SK-N-SH treated with all-trans-retinoic acid at 6 μM for 48 hours (cell line): ENCODE measurements at places on chromosomes 4 and X.

DNA sequence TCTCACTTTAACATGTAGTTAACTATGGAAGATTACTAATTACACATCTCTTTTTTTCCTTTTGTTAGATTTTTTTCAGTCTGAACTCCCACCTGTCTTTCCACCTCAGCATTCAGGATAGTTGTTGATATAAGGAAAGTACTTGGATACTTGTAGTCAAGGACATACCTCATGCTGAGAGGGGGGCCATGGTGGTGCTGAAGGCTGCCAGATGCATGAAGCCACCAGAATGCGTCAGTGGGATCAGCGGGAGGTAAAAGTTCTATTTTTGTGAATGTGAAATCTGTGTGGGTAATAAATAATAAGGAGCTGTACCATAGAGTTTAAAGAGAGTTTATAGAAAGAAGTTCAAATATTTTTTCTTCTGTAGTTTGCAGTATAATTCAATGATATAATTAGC lies 13.1 kb upstream of the NDST4 start:
- no peak for ATAC-seq

- ATAC-seq: no peak
Measured at GRCh38 chrX:46580613-46581012, 7.0 kb downstream of the CHST7 start.

- no peak for ATAC-seq
Measured at GRCh38 chrX:115348446-115349225, 59.1 kb downstream of the LUZP4 start.

DNA sequence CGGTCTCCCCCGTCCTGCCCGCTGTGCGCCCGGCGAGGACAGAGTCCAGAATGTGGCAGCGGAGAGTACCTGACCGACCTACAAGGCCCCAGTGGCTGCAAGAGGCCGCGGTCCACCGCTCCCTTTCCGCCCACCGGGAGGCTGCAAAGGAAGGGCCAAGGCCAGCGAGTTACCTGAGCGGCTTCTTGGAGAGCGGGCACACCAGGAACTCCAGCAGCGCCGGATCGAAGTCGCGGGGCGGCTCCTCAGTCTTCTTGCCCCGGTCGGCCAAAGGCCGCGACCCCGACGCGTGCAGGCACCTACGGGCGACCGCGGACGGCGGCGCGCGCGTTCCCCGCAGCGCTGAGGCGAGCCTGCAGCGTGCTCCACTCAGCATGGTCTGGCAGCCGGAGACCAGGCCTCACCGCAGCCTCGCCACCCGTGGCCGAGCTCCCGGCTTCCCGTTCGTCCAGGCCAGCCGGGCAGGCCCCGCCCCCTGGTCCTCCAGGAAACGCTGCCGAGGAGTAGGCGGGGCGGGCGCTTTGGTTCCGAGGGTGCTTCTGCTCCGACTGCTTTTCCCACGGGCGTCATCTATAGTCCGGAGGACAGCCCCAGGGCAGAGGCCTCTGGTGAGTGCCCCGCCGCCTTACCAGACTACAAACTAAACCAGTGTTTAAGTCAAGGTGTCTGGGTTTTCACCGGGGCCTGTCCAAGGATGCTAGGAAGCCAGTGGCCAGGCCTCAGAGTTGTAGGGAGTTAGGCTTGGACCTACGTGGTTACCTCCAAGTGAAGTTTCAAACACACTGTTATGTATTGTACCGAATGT lies at the start of gene PYURF:
Gene PYURF (minus strand): TSS at position 452 of the 805 bp plus-strand sequence. CDS start 76 bp downstream, at position 376.
- ATAC-seq: peak; percentile 95

- ATAC-seq: peak; percentile 40
Measured at GRCh38 chrX:133414406-133415275, 648 bp downstream of the GPC4 start.

- ATAC-seq: no peak
Measured at GRCh38 chr4:54225598-54226403, 3.3 kb upstream of the PDGFRA start.

DNA sequence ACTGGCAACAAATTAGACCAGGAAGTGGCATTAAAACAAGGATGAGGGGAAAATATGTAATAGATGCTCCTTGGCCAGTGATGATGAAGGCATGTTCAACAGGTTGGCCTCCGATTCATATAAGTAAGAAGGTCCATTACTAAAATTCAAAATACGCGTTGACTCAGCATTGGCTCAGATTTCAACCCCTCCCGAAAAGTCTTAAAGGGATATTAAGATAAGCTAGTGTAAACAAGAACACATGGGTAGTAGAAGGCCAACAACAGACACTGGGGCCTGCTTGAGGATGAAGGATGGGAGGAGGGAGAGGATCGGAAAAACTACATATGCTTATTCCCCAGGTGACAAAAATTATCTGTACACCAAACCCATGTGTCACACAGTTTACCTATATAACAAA lies 19.1 kb upstream of the LAP3 start:
- no peak for ATAC-seq
